ENCODE measurements at places on chromosomes 6 and 20. TPM values are rescaled to one million over a fixed set of nuclear protein-coding genes. Genes with fewer than 3 reads are reported as not detected.

DNA sequence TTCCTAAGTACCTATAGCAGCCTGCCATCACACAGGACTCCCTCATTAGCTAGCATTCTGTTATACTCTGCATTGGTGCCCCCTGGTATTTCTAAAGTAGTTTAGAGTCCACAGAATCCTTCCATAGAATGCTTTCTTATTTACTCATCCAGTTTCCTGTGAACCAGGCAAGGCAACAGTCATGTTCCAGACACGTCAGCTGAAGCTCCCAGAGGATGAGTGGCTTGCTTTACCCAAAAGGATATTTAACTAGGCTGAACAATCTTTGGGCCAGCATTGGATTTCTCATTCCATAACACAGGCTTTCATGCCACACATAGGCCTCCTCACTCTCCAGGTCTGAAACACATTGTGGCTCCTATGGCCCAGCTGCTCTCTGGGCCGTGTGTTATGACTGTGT, 203.8 kb upstream of the MAP3K7 start:
- no peak for DNase-seq

GCNT2 gene
- polyA plus RNA-seq, result 2.5 TPM

- no peak for DNase-seq
Measured at GRCh38 chr20:49835031-49835430, 22.4 kb downstream of the SLC9A8 start.

DNA sequence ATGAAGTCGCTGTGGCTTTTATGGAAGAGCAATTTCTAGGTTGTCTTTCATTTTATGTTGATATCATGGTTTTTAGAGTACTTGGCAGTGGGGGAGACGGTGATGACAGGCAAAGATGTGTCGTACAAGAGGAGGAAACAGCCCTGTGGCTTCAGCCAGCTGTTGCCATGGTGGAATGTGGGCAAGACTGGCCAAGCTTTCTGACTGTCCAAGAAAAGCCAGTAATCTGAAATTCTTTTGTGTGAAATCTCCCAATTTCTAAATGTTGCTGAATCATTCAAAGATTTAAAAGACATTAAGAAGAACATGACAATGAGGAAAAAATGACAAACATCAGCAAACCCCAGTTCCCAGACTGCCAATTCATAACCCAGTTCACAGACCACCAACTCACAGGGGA, 23.1 kb downstream of the PFDN4 start:
- DNase-seq, result no peak

SLC24A3 gene
- 28.9 TPM for polyA plus RNA-seq

GSTA2 gene
- not detected for polyA plus RNA-seq

ZNF76 gene
- 28.7 TPM for polyA plus RNA-seq

- no peak for DNase-seq
Measured at GRCh38 chr6:32107406-32107805, 1.7 kb downstream of the TNXB start.

DNA sequence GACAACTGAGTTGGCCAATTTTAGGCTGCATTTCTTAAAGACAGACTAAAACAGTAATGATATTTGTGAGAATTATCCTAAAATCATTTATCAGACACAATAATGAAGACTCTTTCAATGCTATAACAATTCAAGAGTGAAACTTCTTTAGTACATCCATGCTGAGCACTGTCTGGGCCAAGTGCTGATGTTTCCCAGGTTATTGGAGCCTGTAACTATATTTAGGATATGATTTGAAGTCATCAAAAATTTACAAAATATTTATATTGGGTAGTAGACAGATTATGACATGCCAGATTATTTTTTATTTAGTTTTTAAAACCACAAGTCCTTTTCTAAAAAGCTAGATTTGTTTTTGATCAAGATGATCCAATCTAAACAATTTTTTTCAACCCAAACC, 45.1 kb downstream of the FHL5 start:
- no peak for DNase-seq

- no peak for DNase-seq
Measured at GRCh38 chr6:15829156-15829555, 166.3 kb upstream of the DTNBP1 start.

ZBP1 gene
- not detected for polyA plus RNA-seq

- no peak for DNase-seq
Measured at GRCh38 chr20:57265997-57266290, 497 bp downstream of the BMP7 start.

DNA sequence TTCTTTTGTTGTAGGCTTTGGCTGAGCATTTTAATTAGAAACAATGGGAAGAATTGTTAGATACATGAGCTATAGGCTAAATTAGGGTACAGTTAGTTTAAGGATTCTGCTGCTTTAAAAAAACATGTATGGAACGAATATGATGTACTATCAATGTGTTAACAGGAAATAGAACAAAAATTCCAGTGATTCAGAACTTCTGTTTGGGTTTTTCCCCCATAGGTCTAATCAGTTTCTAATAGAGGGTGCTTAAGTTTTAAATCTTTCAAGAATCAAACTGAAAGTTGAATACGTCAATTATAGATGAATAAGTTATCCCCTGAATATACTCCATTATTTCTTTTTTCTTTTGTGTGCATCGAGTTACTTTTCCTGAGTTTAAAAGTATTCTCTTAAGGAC, 1.9 kb downstream of the TAB2 start:
- no peak for DNase-seq

DNA sequence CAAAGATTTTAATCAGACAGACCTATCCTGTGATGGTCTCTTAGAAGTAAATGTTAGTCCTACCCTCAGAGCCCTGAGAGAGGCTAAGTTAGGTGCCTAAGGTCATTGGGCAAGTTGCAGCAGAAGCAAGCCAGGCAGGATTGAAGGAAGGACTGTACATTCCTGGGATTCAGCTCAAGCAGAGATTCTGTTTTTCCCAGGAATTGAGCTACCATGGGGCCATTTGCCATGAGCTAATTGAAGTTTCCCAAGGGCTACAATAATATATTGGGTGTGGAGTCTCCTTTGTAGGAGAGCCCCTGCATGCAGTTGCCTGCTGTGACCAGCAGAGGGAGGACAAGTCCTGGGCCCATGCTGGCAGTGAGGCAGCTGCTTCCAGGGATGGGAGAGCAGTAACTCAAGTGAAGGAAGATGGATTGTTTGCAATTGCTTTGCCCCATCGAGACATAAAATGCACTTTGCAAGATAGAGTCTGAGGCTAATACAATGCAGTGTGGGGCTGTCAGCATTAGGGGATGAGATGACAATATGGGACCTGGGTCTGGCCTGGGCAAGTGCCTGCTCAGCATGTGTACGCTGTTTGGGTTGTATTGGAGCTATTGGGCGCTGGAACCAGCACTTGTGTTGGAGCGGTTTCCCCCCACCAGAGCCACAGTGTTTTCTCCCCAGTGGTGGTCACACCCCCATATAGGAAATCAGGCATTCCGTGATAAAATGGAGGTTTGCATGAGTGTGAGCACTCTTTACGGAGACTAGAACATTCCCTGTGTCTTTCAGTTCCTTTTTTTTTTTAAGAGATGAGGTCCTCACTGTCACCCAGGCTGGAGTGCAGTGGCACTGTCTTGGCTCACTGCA, 27.9 kb downstream of the DNMT3B start:
- DNase-seq, result peak; percentile 76

TFAP2C gene
- polyA plus RNA-seq, result 0.31 TPM

OPN5 gene
- 0.32 TPM for polyA plus RNA-seq

LPIN3 gene
- polyA plus RNA-seq, result 4.7 TPM

DNA sequence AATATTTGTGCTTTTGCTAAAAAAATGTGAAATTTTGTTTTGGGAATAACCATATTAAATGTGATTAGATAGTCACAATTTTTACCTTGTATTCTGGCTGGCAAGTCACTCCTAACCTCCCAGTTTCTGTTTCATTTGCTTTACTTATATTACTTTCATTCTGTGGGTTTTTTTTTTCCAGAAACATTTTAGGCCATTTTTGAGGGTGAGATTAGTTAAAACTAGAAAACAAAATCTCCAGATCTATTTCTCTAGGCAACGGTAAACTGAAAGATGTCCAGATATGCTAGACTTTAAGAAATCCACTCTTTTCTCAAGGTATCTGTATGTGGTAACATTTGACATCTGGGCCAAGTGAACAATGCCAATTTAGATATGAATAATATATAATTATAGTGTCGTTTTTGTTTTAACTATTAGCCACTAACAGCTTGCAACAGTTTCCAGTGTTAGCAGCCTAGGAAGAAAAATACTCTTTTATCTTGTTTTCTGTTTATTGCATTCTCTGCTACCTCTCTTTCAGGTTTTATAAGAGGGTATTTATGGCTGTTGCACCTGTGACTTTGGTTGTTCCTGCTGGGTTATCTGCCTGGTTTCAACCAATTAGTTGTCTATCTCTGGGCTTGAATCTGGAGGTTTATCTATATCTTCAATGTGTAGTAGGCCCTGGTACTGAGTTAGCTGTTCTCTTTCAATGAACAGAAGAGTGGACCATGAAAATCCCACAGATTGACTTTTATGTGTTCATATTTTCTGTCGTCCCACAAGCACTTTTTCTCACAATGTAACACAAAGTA, 260.9 kb downstream of the NKAIN2 start:
- DNase-seq, result no peak

DNA sequence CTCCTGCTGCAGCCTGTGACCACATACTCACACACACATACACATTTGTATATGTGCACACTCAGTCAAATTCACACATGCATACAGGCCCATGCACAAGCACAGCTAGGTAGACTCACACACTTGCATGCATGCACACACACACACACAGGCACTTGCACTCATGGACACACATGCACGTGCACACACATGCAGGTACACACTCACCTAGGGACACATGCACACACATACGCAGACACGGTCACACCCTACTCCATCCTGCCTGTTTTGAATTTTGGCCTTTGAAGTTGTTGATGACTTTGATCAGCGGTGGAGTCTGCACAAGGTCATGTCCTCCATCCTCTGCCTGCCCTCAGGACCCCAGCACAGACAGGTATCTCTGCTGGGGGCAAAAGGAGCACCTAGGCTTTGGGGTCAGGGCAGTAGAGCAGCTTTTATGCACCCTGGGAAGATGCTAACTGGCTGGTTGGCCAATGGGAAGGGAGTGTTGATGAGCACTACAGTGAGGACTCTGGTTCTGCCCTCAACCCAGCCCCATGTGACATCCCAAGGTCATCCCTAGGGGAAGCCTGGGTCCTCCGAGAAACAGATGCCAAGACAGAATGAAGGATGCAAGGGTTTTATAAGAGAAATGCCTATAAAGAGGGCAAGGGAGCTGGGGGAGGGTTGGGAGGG, 218.3 kb downstream of the SLC24A3 start:
- no peak for DNase-seq

- DNase-seq, result no peak
Measured at GRCh38 chr6:11368264-11368663, 135.8 kb upstream of the NEDD9 start.

PACRG gene
- 1.7 TPM for polyA plus RNA-seq

GRCh38 chr6:42366999-42367352, 84.8 kb downstream of the TRERF1 start:
- DNase-seq, result no peak

GRCh38 chr6:33454009-33454946, at the start of gene ZBTB9:
ZBTB9 (plus strand) TSS chr6:33454576; CDS start chr6:33455101, 525 bp downstream.
- peak; percentile 95 for DNase-seq

TCF15 gene
- 4.5 TPM for polyA plus RNA-seq

LY6G6C gene
- polyA plus RNA-seq, result 0.28 TPM

PDCD2 gene
- 52.1 TPM for polyA plus RNA-seq
